Stimulated activated CD4-positive, alpha-beta T cell treated with anti-CD3 and anti-CD28 coated beads, Interleukin-2, amount 100 ng/mL, for 24 hours (primary cell): ENCODE measurements at places on chromosomes 4 and X.

GRCh38 chr4:32932156-32932555, 2212.0 kb downstream of the PCDH7 start:
- DNase-seq = no peak

DNA sequence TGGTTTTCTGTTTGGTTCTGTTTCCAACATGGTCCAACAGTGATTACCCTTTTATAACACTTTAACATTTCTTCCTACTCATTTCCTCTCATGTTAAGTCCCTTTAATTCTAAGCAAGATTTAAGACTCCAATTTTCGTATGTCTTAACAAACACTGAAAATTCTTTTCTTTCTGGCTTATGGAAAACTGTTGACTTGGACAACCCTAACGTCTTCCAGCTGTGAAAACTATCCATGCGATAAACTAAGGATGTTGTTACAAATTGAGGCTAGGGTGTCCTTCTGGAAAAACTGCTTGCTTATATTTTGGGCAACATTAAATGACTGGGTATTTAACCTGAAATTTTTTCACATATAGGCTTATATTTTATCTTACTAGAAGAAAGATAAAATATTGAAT, 33.9 kb upstream of the RTL3 start:
- no peak for DNase-seq

GRCh38 chr4:34009951-34010350, 2234.4 kb downstream of the ARAP2 start:
- DNase-seq = no peak

DNA sequence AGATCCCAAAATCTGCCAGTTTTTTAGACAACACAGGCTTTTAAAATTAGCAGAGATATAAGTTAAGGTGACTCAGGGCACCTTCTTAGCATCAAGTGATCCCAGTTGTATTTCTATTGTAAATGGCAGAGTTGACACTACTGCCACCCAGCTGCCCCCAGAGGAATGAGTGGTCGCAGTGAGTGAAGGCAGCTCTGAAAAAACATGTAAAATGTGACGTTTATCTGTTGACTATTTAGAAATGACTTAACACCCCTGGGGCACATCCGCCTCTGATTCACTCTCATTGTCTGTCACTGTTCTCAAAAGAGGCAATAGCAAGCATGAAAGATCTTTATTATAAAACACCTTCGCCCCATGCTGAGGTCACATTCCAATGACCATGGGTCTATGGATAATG, 592.4 kb downstream of the ACTRT1 start:
- no peak for DNase-seq

GRCh38 chrX:132692066-132692465, 203.2 kb upstream of the MBNL3 start:
- no peak for DNase-seq

- DNase-seq = no peak
Observed at GRCh38 chr4:146244496-146244895, 30.2 kb downstream of the REELD1 start.

DNA sequence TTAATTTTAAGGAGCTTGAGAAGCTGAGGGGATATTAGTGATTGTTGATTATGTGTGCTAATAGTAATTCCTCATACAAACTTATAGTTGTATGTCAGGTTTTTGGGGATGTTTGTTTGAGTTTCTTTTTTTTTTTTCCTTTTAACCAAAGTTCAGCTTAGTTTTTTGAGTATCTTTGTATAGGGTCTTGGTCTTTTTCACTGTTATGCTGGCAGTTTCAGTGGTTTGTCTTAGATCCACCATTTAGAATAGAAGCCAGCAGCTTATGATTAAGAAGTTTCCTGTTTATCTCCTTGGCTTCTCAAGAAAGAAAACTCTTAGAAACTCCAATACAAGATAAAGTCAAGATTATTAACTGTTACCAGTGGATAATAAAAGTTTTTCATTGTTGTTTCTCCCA, 16.1 kb downstream of the CPEB2 start:
- no peak for DNase-seq

- DNase-seq = no peak
Observed at GRCh38 chrX:123188081-123188480, 4.0 kb downstream of the GRIA3 start.

- no peak for DNase-seq
Observed at GRCh38 chrX:105269386-105269785, 48.9 kb upstream of the TEX13A start.
